ENCODE measurements at places on chromosomes 11 and 22.

DNA sequence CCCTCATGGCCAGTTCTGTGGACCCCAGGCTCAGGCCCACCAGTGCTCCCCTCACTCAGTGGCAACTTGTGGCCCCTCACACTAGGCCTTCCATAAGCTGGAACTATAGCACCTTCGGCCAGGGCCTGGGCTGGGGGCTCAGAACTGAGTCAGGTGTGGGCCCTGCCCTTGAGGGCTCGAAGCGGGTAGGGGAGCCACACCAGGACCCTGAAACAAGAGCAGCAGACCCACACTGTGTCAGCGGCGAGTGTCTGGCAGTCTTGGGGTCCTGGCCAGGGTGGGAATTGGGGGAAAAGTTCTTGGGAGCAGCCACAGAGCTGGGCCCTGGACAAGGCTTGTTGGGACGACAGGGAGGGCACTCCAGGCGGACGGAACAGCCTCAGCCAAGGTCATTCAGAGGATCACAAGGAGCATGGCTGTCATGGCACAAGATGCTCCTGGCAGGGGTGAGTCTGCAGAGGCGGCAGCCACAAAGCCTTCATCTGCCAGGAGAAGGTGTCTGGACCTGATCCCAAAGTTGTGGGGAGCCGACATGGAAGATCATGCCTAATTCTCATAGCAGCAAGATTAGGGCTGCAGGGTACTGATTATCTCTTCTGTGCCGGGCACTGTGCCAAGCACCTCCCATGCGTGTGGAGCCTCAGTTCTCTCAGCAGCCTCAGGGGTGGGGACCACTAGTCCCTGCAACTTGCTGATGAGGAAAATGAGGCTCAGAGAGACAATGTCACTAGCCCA, 50.7 kb downstream of the SHISAL1 start:
- DNase-seq, result no peak

DNA sequence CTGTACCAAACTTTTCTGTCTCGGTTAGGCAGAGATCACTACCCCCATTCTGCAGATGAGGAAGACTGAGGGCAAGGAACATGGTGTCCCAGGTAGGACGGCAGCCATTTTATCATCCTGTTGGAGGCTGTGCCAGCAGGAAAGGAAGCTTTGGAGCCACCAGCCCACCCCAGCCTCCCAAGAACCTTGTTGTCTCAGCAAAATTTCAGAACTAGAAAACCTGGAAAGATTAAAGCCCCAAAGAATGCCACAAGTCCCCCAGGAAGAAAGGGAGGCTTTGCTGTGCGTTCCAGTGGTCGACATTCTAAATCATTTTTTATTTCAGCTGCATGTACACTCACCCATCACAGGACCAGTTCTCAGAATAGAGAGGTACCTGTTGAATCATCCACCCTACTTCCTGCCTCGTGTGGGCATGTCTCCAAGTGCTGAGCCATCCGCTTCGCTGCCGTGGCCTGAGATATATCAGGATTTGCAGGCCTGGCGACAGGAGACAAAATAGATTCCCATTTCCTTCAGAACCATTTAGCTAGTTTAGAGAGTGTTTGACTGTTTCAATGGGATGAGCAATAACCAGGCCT, 13.0 kb upstream of the EIF3D start:
- no peak for DNase-seq

DNA sequence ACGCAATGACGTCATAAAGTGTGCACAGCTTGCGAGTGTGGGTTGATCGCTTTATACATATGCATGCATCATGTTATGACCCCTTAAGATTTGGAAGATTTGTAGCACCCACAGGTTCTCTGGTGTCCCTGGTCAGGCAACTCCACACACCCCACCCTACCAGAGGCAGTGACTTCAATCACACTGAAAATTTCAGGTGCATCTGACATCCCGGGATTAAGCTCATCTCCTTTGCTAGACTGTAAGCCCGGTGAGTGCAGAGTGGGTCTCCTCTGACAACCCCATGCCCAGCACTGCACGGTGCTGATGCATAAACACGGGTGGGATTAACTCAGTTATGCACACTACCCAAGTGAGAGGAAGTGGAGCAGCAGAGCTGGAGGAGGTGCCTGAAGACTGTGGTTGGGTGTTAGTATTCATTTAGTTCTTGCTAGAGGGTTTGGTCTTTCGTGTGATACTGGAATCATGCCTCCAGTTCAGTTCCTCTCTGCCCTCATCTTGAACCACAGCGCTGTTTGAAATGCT, 6.5 kb downstream of the ARSA start:
- no peak for DNase-seq

GRCh38 chr22:22772396-22772795, 115.2 kb upstream of the IGLL5 start:
- no peak for DNase-seq

DNA sequence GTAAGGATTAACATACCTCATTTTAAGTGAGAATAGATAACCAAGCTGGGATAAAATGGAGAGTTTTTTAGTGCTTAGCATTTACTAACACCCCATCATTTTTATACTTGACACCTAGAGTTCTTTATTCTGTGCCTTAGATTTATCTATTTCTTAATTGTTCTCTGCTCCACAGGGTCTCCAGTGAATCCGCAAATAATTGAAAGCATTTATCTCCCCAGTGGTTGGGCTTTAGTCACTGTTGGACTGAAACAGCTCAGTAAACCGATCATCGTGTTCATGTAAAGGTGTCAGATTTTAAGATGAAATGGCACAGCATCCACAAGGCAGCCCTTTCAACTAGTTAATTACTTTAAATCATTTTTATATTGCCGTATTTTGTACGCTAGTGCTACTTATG, 17.8 kb upstream of the GRIA4 start:
- no peak for DNase-seq

GRCh38 chr22:36467946-36468345, 13.5 kb downstream of the TXN2 start:
- DNase-seq, result no peak

DNA sequence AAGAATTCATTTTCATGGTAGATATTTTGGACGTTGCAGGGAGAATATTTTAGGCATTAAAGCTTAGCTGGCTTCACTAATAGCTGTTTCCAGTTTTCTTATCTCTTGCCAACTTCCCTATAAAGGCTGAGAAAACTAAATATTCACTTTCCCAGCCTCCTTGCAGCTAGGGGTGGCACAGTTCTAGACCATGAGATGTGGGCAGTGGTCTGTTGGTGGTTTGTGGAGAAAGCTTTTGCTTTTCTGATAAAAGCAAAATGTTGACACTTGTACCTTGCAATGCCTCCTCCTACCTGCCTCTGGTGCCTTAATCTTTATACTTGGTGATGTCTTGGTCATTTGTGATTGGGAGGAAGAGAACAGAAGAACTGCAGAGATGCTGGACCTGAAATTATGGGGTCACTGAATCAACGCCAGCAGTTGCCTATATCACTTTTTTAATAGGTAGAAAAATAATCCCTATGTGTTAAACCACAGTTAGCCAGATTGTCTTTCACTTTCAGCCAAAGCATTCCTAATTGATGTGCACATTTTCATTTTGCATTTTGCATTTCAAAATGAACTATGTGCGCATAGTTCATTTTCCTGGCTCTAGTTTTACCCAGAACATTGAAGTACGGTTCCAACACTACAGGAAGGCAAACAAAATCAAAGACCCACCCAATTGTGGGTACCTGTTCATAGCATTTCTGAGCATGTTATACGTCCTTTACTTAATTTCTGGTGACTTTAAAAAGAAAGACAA, 24.9 kb upstream of the ABTB2 start:
- no peak for DNase-seq

DNA sequence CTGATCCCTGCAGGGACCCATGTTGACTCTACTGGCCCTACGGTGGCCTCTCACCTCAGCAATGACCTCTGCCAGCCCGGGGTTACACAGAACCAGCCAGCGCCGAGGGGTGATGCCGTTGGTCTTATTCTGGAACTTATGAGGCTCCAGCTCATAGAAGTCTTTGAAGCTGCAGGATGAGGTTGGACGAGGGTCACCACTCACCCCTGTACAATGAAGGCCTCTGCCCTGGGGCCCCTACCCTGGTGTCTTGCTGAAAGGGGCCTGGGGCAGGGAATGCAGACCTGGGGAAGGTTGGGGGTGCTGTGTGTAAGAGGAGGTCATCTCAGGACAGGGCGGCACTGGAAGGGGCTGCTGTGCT, 6.8 kb downstream of the PYGM start:
- no peak for DNase-seq

- DNase-seq, result no peak
These were observed 394.2 kb downstream of the NTM start for GRCh38 chr11:131764649-131765048.

- no peak for DNase-seq
These were observed 1441.8 kb downstream of the TBC1D22A start for GRCh38 chr22:48204296-48204695.

- DNase-seq, result no peak
These were observed 54.2 kb downstream of the NAV2 start for GRCh38 chr11:19766810-19767209.

GRCh38 chr11:113684496-113684895, 21.6 kb downstream of the TMPRSS5 start:
- DNase-seq, result no peak

GRCh38 chr11:109015283-109015682, 350.4 kb downstream of the DDX10 start:
- DNase-seq, result no peak

DNA sequence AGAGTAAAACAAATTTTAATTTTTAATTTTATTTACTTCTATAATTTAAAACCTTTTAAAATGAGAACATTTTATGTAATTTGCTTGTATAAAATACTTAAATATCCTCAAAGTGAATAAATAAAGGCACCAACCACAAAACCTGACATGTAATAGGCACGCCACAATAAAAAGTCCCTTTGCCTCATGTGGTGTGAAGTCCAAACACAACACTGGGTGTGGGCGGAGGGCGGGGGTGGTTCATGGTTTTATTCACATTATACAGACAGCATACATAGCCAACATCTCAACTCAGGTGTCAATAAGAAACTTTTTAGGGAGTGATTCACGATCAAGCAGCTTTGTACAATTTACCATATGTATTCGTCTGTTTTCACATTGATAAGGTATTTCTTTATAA, 107.9 kb downstream of the ANO3 start:
- DNase-seq, result no peak

- no peak for DNase-seq
These were observed 6.2 kb upstream of the FTH1 start for GRCh38 chr11:61973476-61974162.

- DNase-seq, result no peak
These were observed 15.1 kb upstream of the THRSP start for GRCh38 chr11:78048561-78048960.

DNA sequence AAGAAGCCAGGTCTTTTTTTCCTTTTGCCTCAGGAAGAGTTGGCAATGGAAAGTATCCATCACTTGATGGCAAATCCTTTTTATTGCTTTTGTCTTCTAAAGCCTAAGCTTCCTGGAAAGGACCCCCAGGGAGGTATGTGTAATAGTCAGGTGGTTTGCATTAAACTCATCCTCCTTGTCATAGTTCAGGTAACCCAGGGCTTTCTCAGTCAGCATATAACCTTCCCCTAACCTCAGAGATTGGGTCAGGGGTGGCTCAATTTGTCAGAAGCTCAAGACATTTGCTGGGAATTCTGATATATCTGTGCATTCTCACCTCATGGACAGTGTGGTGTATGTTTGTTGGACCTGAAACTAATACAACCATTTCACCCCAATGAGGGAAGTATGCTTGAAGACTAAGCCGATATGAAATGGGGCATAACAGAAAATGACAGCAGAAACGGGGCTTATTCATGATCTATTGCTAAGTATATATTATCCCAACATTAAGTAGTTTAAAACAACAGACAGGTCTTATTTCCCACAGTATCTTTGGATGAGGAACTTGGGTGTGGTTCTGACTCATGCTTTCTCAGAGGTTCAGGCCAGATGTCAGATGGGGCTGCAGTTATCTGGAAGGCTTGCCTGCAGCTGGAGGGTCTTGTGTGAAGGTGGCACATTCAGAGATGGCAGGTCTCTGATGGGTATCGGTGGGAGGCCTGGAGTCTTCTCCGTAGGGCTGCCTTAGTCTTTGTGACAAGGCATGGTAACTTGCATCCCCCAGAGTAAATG, 135.8 kb upstream of the SPON1 start:
- DNase-seq, result no peak

DNA sequence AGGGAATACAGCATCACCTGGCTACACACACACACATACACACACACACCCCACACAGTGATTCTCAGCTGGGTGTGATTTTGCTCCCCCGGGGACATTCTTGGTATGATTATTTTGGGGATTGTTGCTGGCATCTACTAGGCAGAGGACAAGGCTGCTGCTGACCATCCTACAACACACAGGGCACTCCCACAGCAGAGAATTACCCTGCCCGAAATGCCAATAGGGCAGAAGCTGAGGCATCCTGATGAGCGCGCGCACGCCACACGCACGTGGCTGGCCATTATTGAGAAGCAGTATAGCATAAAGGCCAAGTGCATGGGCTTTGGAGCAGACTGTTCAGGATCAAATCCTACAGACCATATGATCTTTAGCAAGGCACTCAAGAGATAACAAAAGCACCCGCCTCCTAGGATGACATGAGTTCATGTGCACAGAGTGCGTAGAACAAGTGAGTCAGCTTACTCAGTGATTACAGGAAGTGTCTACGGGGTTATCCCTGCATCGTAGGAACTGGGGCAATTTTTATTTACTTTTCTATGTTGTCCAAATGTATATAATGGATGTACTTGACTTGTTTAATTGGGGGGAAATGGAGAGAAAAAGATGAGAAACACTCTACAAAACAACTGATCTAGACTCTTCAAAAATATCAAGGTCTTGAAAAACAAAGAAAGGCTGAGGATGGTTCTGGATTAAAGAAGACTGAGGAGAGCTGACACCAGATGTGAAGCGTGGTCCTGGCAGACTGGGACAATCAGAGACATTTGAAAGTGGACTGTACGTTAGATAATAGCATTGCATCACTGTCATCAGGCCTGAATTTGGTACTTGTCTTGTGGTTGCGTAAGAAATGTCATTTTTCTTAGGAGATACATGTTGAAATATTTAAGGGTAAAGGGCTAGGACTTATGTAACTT, 7.2 kb upstream of the EHD1 start:
- no peak for DNase-seq

DNA sequence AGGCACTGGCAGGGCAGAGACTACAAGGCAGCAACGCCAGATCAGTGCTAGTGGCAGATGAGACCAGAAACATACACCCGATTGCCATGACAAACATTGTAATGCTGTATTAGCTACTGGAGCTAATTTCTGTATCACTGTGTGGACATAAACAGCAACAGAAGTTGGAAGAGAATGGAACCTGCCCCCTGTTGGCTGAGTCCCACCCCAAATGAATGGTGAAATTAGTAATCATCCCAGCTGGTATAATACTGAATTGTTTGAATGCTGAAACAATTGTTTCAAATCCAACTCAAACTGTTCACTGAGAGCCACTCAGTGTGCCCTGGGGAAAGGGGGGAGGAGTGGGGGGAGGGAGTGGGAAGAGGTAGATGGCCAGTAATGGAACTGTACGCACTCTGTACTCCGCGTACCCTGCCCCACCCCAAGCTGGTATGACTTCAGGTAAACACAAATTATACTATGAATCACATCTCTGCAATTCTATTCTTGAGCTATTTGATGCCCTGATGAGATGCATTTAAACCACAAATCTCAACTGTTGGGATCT, 11.2 kb upstream of the BIRC3 start:
- no peak for DNase-seq

GRCh38 chr11:22340701-22341587, 2.8 kb downstream of the SLC17A6 start:
- no peak for DNase-seq
